ENCODE measurements at places on chromosomes 6 and 20.
A peak's percentile ranks its signal among the peaks of the same experiment; 100 is the strongest.

- peak; percentile 74 for DNase-seq
These were observed 80.2 kb downstream of the MLIP start for GRCh38 chr6:54191461-54191860.

- DNase-seq: no peak
These were observed 70.8 kb upstream of the AHI1 start for GRCh38 chr6:135568379-135568778.

DNA sequence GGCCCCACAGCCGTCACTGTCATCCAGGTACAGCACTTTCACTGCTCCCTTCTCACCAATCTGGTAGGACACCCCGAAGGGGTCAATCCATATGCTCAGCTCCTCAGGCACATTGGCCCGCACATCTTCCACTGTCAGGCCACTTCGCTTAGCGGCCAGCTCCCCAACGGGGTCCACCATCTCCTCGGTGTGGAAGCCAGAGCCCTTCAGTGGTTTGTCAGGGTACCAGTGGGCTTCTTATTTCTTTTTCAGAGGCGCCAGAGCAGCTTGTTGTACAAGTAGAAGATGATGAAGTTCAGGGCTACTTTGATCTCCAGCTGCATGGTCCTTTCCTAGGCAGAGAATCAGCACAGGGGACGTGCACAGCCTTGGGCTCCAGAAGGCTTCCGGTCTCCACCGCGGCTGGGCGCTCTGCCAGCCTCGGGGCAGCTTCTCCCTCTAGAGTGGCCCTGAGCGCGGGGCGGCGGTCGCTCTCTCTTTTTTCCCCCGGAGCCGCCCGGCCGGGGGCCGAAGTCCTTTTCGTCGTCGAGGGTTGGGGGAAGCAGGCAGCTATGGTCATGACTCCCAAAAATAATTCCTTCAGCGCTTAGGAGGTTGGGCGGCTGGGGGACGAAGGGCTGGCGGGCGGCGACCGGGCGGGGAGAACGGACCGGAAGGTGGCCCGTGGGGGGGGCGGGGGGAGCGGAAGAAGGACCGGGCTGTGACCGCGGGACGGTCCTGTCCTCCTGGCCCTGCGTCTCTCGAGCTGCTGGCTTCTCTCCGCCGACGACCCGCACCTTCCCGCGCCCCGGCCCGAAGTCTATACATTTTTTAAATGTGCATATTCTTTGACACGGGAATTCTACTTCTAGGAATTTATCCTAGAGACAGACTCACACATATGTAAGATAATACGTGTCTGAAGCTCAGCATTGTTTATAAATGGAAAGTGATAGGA lies 6.5 kb upstream of the ZSCAN9 start:
- peak; percentile 77 for DNase-seq

DNA sequence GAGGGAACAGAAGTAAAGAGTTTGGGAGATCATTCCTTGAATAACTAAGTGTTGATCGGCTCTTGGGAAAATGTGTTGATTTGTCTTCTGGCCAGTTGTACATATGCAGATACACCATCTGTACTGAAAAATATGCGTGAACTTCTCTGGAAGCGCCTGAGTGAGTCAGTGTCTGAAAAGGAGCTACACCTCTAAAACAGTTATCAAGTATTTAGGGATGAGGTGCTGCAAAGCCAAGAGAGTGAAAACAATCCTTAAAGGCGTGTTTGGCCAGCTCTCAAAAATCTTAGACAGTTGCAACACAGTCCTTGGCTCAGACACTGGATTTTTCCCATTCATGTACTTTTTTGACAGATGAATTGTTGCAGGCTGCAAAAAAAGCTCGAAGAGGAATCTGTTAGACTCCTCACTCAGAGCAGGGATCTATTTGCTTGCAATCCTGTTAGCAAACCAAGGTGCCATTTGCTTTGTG lies 61.3 kb downstream of the BMP6 start:
- no peak for DNase-seq

DNA sequence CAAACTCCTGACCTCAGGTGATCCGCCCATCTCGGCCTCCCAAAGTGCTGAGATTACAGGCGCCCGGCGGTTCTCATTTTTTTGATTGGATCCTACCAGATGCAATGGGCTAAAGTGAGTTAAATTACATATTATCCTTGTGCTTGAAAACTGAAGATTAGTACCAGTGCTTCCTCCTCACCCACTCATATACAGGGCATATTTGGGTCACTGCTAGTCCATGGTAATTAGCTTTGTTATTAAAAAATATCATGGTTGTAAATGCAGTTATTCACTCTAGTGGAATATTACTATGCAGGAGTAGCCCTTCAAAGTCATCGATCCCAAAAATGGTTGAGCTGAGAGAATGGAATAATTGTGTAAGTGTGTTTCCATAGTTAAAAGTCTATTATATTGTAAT lies 26.5 kb downstream of the ZNF292 start:
- DNase-seq: no peak

DNA sequence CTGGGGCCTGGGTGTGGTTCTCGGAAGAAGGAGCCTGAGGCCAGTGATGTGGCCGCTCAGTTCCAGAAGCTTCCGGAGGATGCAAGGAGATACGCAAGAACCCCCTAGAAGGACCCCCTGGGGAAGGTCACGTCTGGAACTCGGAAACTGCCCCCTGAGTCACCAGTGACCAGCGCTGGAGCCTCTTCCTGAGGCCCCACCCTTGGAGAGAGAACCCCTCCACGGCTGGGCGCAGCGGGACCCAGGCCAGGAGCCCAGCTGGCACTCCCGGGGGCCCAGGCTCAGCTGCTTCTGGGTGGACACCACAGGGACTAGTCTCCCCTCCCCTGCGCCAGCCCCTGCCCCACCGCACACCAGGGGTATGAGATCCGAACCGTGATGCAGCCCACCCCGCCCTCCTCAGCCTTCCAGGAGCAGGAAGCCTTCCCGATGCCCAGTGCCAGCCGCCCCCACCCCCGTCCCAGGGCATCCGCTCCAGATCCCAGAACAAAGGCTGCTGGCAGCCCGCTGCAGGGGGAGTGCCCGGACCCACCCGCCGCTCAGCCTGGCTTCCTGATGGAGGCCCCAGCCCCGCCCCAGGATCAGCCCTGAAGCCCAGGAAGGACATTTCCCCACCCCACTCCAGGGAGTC lies 7.5 kb downstream of the LAMA5 start:
- no peak for DNase-seq

DNA sequence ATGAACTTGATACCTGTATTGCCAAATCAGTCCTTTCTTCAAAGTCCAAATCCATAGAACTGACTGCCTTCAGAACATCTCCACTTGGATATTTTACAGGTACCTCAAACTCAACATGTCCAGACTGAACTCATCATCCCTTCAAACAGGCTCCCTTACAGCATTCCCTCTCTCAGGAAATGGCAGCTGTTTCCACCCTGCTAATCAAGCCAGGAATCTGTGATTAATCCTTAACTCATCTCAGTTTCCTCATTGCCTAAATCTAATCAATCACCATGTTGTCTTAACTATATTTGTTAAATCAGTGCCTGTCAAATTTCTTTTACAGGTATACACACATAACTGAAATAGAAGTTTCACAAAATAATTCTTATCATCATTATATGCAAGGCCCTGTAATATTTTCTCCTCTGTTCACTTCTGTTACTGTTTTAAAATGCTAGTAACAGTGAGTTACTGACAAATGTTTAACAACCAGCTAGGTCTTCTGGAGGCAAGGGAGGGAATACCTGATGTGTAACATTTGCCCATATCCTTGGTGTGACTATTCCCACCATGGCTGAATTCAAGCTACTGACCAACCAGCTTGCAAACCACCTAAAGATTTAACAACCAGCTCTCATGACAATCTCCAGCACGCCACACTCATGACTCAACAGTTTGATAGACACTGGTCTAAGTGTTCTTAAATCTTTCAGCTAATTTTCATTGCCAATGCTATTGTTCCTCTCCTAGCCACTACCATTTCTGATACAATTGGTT lies 124.9 kb downstream of the ADAT2 start:
- DNase-seq: no peak

GRCh38 chr6:68186870-68187269 lies 448.2 kb upstream of the ADGRB3 start:
- DNase-seq: no peak

- no peak for DNase-seq
These were observed 9.7 kb downstream of the MDC1 start for GRCh38 chr6:30707281-30707850.

DNA sequence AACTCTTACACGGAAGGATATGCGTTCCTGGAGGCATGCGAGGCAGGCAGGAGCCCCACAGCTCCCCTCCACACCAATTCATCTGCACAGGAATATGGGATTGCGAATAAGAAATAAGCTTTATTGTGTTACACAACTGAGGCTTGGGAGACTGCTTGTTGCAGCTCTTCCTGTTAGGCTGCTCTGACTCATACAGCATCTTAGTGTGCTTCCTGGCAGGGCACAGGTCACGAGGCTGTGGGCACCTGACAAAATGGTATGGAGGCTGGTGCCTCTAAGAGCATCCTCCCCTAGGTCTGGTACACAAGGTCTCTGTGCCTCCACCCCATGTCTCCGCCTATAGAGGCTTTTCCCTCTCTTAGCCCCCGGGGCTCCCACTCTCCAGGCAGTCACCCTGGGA lies 6.8 kb downstream of the SLC22A3 start:
- no peak for DNase-seq

DNA sequence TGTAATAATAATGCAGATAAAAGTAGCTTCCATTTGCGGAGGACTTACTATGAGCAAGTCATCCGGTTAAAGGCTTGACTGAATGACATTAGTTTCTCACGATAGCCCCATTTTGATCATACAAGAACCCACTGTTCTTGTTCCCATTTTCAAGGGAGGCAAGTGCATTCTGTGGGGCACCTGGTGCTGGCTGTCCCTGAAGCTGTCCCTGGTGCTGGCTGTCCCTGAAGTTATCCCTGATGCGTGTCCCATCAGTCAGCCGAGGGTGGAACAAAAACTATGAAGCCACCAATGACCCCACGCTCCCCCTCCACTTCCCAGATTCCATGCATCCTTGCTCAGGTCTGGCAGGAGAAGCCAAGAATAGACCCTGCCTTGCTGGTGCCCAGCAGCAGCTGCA lies 95.3 kb downstream of the EDN3 start:
- DNase-seq: no peak

DNA sequence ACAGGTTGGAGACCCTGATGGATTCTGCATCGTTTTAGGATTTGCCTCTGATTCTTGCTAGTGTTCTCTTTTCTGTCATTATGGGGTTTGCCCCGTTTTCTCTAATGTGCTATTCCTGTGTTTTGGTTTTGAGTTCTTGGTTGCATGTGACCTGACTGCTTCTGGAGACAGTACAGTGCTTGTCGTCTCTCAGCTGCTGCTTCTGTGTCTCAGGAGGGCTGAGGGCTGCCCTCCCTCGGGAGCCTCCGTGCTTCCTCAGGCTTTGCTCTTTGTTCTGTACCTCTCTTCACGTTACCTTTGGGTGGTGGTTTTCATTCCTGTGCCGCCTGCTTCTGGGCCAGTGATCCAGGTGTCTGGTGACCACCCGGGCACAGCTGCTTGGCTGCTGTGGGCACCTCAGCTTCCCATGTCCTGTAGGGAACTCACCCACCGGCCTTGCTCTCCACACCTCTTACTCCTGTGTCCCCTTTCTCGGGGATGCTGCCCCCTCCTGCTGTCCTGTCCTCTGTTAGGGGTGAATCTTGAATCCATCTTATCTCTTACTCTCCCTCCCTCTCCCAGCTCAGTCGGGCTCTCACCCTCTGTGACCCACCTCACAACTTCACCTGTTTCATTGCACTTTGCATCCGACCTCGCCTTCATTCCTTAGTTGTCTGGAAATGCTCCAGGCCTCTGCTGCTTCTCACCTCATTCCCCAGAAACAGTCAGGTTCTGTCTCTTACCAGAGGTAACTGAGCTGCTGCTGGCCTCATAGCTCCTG lies 33.2 kb downstream of the PANK2 start:
- DNase-seq: no peak

DNA sequence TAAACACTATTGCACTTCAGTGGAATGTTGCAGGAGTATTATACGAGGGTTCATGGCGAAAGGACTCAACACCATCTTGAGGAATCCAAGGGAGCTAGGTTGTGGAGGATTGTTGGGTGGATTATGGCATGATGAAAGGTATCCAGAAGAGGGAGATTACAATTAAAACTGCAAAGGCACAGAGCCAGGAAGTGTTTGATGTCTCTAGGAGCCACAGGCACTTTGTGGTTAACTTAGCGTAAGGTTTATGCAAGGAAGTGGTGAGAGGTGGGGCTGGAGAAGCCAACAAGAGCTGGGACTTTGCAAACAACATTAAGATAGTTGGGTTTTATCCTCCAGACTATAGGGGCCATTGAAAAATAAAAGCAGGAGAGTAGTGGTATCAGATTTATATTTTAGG lies 86.6 kb upstream of the TPD52L1 start:
- DNase-seq: no peak

- no peak for DNase-seq
These were observed 97.4 kb upstream of the JARID2 start for GRCh38 chr6:15148356-15148946.

DNA sequence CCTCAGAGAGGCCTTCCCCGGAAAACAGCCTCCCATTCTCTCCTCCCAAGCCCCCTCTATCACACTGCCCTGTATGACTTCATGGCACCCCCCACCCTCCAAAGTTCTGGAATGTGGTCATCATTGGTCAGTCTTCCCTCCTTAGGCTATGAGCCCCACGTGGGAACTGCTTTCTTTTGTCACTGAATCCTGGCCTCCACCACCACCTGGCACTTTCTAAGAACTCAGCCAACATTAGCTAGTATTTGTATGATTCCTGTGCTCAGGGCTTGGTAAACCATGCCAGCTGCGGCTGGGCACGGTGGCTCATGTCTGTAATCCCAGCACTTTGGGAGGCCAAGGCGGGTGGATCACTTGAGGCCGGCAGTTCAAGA lies 8.4 kb upstream of the E2F1 start:
- no peak for DNase-seq

GRCh38 chr20:55135923-55136322 lies 660.5 kb downstream of the DOK5 start:
- DNase-seq: no peak

DNA sequence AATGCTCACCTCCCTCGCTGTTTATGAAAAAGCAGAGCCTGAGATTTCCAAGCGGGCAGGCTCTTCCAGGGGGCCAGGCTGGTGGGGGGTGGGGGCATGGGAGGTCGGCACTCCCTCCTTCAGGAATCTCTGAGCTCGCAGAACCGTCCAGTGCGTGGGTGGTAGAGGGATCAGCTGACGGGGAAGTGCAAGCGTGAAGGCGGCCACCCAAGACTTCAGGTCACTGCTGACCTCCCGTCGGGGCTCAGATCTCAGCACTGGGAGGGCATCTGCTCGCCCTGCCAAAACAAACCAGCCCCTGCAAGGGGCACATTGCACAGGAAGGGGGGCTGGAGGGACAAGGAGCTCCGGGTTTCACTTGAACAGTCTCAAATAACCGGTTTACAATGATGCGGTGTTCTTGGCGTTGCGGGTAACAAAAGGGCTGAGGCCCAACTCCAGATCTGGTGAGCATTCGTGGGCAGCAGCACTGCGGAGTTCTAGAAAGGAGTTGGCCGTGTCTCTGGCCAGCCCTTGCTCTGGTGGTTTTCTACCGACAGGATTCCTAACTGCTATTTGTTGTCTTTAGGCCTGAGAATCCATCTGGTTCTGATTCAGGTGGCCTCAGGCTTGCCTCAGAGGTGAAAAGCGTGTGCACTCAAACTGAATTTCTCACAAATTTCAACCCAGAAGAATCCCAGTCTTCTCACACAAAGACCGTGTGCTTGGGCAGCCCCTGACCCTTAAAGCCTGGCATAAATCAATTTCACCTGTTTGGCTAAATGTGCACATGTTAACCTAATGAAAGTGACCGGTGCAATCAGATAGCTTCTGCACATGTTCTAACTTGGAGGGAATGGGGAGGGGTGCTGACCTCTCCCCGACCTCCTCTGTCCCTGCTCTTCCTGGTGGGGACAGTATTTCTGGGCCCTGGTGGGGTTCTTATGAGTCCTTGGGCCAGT lies 191.6 kb downstream of the MYLK4 start:
- DNase-seq: no peak

GRCh38 chr6:40477246-40478126 lies 109.7 kb downstream of the LRFN2 start:
- no peak for DNase-seq
